ENCODE measurements at places on chromosomes 5 and 9. TPM values are rescaled to one million over a fixed set of nuclear protein-coding genes. Genes with fewer than 3 reads are reported as not detected.
A peak's percentile ranks its signal among the peaks of the same experiment; 100 is the strongest.

The COL23A1 gene
- total RNA-seq = 5.9 TPM

The LTC4S gene
- total RNA-seq = 2.2 TPM

The TMEM215 gene
- 0.67 TPM for total RNA-seq

The C5orf15 gene
- total RNA-seq = 33.3 TPM

The THBS4 gene
- total RNA-seq = 12.8 TPM

The CDH6 gene
- total RNA-seq = 1.4 TPM

GRCh38 chr5:55747778-55748318 is 10.0 kb downstream of the DDX4 start:
- H3K4me1 ChIP-seq = no peaks in the 10 kb centered on the region
- H3K27me3 ChIP-seq = no peaks in the 10 kb centered on the region
- no peak overlapping the region for H3K27ac ChIP-seq

DNA sequence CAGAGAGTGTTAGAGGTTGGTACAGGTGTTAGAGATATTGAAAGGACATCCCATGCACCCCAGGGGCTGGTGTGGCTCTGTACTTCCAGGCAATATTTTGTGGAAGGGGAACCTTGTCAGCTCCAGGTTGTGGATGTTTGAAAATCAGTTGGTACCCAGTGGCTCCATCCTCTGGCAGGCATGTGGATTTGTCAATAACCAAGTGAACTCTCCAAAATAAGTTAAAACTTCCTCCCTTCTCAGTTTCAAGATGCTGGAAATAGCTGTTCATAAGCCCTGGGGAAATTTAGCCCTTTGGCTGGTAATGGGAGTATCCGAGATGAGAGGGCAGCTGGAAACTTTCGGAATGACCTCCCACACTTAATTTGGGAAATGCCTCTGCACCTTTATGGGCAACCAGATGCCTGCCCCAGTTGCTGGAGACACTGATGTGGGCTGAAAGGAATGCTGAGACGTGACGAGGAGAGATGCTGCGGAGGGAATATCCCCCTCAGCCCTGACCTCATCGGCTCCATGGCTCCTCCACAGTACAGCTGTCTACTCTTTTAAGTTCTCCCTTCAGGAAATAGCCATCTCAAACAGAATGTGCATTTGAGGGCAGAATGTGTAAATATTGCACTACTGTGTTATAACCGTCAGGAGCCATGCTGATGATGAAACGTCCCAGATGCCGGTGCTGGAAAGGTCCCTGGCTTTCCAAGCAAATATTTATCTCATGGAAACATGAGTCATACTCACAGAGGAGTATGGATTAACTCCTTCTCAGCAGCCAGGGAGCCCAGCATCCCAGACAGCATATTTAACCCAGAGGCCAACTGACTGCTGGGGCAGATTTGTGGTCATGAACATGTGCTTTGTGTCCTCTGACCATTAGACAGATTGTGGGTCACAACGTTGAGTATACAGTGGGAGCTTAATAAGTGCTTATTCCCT is 29.5 kb downstream of the TGFBI start:
- H3K36me3 ChIP-seq = no peaks in the 10 kb centered on the region
- no peak overlapping the region for H3K4me3 ChIP-seq
- H3K27ac ChIP-seq = no peak overlapping the region
- DNase-seq = no peak
- no peaks in the 10 kb centered on the region for H3K4me1 ChIP-seq

GRCh38 chr9:121226175-121226574 is 24.5 kb upstream of the RAB14 start:
- no peak overlapping the region for H3K4me3 ChIP-seq
- no peaks in the 10 kb centered on the region for H3K36me3 ChIP-seq
- no peak for DNase-seq
- no peak overlapping the region for H3K27ac ChIP-seq
- peaks cover 14% of the 10 kb centered on the region for H3K4me1 ChIP-seq

DNA sequence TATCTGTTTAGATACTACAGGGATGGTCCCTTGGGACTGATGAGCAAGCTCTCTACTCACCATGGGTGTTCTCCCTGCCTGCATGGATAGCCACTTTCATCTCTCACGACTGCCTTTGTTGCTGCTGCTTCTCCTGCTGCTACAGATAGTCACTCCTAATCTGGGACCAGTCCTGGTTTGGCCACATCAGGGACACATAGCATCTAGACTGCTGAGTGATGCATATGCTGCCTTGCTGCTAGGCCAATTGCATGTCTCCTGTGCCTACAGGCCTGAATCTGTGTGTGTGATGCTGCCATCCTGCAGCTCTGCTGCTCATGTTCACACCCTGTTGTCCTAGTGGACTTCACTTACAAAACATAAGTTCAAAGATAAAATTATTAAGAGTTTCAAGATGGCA is 297.1 kb downstream of the HCN1 start:
- no peaks in the 10 kb centered on the region for H3K4me1 ChIP-seq
- H3K27ac ChIP-seq = no peak overlapping the region
- no peaks in the 10 kb centered on the region for H3K27me3 ChIP-seq
- no peak overlapping the region for H3K4me3 ChIP-seq
- DNase-seq = no peak
- H3K36me3 ChIP-seq = no peaks in the 10 kb centered on the region

DNA sequence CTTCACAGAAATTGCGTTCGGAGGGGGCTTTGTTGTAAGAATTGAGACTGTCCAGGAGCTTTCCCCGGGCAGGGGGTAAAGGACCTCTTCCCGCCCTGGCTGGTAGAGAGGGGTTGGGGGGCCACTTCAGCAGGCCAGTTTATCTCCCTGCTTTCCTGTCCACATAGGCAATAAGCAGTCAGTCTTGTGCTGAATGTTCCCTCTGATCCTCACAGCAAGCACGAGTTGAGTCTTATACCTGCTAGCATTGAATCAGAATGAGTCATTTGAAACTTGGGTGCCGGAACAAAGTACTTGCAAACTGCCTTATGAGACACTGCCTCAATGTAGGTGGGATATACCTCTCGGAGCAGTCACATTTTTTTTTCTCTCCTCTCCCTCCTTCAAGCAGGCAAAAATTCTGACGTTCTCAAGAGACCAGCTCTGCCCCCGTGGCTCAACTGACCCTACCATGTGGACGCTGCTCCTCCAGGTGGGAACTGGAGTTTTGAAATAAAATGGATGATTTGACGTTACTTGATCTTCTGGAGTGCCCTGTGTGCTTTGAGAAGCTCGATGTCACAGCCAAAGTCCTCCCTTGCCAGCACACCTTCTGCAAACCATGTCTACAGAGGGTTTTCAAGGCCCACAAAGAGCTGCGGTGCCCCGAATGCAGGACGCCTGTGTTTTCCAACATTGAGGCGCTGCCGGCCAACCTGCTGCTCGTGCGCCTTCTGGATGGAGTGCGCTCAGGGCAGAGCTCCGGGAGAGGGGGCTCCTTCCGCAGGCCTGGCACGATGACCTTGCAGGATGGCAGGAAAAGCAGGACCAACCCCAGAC is 1.3 kb downstream of the SH3RF2 start:
- peaks cover 17% of the 10 kb centered on the region for H3K4me1 ChIP-seq
- H3K4me3 ChIP-seq = no peak overlapping the region
- no peak overlapping the region for H3K27ac ChIP-seq
- H3K36me3 ChIP-seq = no peaks in the 10 kb centered on the region
- DNase-seq = peak; percentile 13
- no peaks in the 10 kb centered on the region for H3K27me3 ChIP-seq

DNA sequence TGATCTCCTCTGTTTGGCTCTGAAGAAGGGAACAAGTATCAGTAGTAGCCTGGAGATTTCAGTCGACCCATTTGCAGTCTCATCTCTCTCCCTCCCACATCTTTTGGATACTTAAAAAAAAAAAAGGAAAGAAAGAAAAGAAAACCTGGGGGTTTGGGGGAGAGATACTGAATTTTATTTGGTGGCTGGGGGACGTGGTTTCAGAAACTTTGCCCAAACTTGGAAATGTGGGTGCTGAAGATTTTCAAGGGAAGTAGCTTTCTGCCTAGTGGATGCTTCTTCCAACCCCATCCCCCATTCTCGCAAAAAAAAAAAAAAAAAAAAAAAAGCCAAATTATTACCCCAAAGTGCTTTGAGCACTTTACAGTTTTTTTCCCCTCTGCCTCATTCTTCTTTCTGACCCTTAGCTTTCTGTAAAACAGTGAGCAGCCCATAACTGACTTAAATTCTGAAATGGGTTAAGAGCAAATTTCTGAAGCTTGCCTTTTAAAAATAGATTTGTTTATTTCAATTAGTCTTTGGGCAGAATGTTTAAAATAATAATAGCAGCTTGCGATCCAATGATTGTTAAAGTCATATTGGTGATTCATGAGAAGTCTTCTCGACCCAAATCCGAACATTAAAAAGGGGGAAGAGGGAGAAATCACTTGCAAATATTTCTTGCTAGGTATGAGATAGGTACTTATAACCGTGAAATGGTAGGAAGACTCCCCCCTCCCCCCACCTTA is 894 bp downstream of the FST start:
- H3K4me1 ChIP-seq = peaks cover 4% of the 10 kb centered on the region
- no peak overlapping the region for H3K27ac ChIP-seq
- no peak for DNase-seq
- H3K4me3 ChIP-seq = peak overlapping the region; percentile 88

- H3K4me1 ChIP-seq = no peaks in the 10 kb centered on the region
- peak overlapping the region; percentile 76 for H3K4me3 ChIP-seq
- H3K36me3 ChIP-seq = no peaks in the 10 kb centered on the region
- no peaks in the 10 kb centered on the region for H3K27me3 ChIP-seq
- H3K27ac ChIP-seq = peak overlapping the region; percentile 68
- peak; percentile 73 for DNase-seq
These were observed 681 bp downstream of the FNIP1 start for GRCh38 chr5:131795879-131796792.

DNA sequence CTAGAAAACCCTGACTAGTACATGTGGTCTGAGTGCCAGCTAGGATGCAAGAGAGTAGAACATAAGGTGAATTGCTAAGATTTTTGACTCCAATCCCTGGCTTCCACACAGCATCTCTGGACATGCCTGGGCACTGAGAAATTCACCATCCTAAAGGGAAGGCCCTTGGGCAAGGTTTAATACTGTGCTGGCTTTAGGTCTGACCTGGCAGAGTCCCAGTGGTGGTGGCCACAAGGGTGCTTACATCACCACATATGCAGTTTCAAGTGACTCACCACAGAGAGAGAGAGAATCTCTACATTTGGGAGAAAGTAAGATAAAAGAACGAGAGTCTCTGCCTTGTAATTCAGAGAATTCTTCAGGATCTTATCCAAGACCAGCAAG is 661.6 kb upstream of the C9orf72 start:
- H3K4me3 ChIP-seq = no peak overlapping the region
- H3K4me1 ChIP-seq = no peaks in the 10 kb centered on the region
- H3K36me3 ChIP-seq = no peaks in the 10 kb centered on the region
- peak; percentile 7 for DNase-seq
- no peak overlapping the region for H3K27ac ChIP-seq
- H3K27me3 ChIP-seq = no peaks in the 10 kb centered on the region

DNA sequence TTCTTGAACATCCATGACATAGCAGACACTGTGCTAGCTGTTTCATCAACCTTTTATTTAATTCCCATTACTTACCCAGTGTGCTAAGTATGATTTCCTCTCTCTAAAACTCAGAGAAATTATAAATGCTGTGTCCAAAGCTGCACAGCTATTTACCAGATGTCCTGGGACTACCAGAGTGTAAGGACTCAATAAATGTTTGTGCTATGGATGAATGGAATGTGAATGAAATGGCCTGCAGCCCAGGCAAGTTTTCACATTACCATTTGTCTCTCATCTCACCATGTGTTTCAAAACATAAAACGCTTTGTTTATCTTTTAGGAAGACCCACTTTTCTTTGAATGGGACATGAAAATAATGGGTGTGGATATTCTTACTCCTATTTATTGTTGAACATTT is 96.2 kb downstream of the ARHGEF28 start:
- H3K27me3 ChIP-seq = no peaks in the 10 kb centered on the region
- no peak overlapping the region for H3K27ac ChIP-seq
- DNase-seq = no peak
- no peak overlapping the region for H3K4me3 ChIP-seq

DNA sequence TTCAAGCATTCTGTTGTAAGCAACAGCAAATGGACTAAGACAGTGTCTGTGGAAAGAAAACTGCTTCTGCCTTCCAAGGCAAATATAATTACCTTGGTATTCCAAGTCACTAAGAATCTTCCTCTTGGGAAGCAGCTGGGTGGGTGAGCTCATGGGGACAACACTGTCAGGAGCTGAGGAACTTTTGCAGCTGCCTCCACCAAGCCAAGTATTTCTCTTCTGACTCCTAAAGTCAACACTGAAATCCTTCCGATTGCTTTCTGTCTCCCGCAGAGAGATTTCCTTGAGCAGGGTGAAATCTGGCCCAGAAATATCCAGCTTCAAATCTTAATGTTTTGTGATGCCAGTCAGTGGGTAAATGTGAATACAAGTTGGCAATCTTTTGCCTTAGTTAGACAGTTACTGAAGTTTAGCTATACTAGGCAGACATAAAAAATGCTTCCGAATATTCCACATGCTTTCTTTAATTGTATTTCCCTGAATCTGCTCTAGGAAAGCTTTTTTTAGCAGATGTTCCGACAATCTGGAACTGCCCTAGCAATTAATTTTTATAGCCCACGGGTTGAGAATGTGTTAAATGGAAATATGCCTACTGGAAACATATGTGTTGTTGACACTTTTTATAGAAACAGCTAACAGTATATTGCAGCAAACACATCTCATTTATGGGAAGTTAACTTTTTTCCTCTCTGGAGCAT is 369.9 kb upstream of the DAB2 start:
- H3K27ac ChIP-seq = no peak overlapping the region
- H3K4me3 ChIP-seq = no peak overlapping the region
- H3K36me3 ChIP-seq = no peaks in the 10 kb centered on the region

DNA sequence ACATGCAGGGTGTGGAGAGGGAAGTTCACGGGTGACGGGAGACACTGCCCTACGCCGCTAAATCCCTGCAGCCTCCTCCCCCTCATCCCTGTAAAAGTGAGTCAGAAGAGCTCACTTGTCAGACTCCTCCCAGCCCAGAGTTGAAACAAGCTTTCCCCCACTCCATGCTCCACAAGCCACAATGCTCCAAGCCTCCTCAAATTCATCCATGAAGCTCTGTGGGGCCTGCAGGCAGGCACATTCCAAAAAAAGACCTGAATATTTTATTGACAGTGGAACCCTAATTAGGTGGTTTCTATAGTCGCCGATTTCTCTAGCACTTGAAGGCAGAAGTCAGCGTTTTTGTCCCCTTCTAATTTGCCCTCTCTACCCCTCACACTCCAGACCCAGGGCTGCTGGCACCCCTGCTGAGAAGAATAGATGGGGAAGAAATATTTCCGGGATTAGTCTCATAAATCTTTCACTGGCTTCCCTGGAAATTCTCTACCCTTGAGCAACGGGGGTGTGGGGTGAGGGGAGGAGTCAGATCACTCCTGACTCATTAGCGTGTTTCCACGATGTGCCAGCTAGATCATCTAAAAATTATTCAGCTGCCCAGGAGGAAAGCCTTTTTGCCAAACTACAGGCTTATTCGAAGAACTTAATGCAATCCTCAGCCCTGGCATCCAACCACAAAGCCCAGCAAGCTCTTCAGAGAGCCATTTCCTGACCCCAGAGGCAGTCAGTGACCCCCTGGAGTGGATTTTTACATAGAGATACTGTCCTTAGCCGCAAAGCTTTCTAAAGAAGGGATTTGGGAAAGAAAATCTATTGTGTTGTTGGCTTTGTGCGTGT is 97.1 kb downstream of the ENC1 start:
- H3K4me1 ChIP-seq = peaks cover 8% of the 10 kb centered on the region
- no peaks in the 10 kb centered on the region for H3K36me3 ChIP-seq
- peak; percentile 53 for DNase-seq
- peak overlapping the region; percentile 44 for H3K4me3 ChIP-seq

Measured in H1 (cell line).